AG20443 (cell line): ENCODE measurements at places on chromosomes 3 and 15.

GRCh38 chr3:184259878-184260723, 1.3 kb downstream of the CAMK2N2 start:
- peak; percentile 89 for DNase-seq

DNA sequence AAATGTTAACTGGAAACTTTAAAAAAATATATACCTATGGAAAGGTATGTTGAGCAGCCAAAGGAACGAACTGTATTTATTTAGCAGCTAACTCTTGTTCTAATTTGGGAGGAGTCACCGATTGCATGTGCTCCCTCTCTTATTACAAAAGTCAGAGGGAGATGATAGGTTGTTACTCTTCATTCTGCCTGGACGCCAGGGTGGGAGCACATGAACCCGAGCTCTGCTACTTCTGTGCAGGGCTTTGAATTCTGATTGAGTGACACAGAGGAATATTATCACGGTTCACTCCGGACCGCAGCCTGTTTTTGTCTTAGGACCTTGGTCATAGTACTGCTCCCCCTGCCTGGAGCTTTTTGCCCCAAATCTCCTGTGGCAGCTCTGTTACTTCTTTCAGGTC, 36.9 kb upstream of the LRIG1 start:
- no peak for DNase-seq

GRCh38 chr3:17195192-17195611, 310.4 kb downstream of the PLCL2 start:
- peak; percentile 67 for DNase-seq

DNA sequence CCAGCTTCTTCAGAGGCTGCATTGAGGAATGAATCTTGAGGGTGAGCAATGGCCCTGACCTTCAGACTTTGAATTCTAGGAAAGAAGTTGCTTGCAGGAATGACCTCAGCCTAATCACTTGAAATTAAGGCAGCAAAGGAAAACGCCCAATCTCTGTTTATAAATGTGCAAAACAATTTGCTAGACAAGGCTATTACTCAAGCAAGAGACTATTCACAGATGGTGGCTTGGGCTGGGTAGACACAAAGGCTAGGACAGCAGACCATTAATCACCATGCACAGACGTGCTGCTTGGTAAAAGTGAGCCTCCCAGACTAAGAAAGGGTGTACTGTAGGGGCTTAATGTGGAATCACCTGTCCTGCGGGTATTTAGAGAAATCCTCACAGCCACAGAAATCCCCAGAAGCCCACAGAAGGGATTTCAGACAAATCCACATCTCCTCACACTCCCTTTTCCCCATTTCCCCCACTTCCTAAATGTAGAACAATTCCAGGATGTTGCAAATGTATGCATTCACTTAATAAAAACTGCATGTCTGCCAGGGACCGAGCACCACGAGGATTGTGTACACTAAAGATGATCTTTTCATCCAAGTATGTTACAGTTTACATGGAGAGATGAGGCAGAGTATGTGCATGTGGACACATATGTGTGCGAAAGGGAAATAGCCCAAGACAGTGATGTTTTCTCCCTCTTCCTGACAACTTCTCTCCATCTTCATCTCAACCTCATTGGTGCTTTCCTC, 259.5 kb downstream of the THSD4 start:
- DNase-seq = peak; percentile 73

GRCh38 chr3:186931532-186932280, 1.4 kb downstream of the ST6GAL1 start:
- DNase-seq = no peak

- no peak for DNase-seq
These were observed 23.2 kb upstream of the GNB4 start for GRCh38 chr3:179474480-179474879.

- no peak for DNase-seq
These were observed 26.7 kb downstream of the CTDSPL start for GRCh38 chr3:37888421-37888820.

GRCh38 chr15:42732095-42732827, 4.7 kb downstream of the CDAN1 start:
- no peak for DNase-seq

DNA sequence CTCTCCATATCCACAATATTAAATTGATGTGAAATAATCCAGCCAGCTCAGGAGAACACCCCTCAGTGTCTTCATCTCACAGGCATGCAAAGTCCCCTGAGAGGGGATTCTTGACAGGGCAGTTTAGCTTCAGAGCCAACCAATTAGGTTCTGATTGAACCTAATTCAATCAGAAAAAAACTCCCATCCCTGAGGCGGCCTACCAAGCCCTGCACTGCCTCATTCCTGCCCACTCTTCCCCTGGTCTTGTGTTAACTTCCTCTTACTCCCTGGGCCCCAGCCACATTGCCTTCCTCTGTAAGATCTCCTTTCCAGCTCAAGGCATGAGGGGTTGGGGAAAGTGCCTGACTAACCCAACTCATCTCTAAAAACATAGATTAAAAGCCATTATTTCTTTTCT, 46.1 kb downstream of the FRMD4B start:
- DNase-seq = no peak

GRCh38 chr3:197533927-197534725, 21.6 kb downstream of the BDH1 start:
- DNase-seq = no peak

DNA sequence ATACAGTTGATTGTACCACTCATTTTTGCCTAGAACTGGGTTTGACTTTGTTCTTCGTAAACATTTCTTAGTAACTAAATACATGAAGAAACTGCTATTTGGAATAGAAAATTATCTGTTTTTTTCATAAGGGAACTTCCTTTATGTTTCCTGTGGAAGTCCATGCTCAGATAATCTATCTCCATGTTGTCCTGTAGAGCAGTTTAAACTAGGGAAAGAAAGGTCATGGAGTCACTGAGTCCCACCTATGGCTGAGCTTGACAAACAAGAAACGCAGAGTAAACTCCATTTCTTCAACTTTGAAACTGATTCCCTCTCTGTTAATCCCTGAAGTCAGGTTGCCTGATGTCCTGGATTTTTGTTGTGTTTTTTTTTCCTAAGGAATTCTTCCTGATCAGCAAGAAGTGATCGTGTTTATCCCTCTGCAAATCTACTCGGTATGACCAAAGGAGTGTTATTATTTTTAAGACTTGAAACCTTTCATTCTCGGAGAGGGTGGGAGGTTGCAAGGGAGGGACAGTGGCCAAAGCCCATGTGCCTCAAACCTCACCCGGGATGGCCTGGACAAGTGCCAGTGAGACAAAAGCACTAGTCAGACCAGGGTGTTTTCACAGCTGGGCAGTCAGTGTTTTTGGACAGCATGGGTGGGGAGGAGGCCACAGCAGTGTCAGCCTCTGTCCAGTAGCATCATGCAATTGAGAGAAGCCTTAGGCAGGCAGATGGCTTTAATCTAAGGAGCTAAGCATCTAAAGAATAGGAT, 129.8 kb upstream of the PHLDB2 start:
- DNase-seq = peak; percentile 85

DNA sequence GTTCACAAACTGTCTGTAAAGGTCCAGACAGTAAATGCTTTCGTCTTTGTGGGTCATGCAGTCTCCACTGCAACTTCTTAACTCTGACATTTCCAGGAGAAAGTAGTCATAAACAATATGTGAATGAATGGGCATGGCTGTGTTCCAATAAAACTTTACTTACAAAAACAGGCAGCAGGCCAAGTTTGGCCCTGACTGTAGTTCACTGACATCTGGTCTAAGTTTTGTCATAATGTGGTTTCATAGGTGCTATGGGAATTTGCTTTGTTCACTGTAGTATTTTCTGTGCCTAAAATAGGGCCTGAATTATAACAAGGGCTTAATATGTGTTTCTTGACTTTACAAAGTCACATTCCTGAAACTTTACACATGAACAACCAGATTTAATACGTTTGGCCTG, 186.0 kb upstream of the KBTBD8 start:
- no peak for DNase-seq

GRCh38 chr15:51793521-51794305, 35.7 kb upstream of the TMOD3 start:
- DNase-seq = no peak

DNA sequence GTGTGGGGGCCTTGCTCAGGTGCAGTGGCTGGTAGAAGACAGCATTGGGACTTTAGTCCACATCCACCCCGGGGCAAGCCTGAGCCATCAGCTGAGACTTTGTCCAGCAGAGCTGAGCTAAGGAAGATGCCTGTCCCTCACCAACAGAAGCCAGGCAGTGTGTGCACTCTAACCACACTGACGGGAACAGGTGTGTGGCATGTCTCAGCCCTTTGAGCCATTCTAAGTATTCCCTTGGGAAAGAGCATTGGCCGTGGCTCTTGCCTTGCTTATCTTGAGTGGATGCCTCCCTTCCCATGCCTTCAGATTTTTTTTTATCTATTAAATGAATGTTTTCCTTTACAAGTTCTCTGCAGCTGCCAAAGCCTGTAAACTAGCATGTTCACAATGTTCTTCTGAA, 3.5 kb downstream of the GABRA5 start:
- DNase-seq = no peak

GRCh38 chr15:69398491-69398891, 15.7 kb upstream of the KIF23 start:
- DNase-seq = peak; percentile 68

DNA sequence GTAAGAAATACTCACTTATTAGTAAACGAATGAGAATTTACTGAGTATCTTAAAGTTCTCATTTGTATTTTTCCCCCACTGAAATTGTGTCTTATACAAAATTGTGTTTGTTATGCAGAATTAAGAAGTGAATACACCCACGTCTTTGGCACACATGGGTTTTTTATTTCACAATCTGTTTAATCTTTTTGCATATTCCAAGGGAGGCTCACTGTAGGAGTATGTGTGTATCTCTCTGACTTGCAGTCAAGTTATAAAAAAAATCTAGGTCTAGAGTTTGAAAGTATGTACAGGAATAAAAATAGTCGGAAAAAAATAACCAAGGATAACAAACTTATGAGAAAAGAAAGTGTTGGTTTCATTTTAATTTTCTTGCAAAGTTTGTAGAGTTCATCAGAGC, 255.2 kb downstream of the PDCD6IP start:
- no peak for DNase-seq

DNA sequence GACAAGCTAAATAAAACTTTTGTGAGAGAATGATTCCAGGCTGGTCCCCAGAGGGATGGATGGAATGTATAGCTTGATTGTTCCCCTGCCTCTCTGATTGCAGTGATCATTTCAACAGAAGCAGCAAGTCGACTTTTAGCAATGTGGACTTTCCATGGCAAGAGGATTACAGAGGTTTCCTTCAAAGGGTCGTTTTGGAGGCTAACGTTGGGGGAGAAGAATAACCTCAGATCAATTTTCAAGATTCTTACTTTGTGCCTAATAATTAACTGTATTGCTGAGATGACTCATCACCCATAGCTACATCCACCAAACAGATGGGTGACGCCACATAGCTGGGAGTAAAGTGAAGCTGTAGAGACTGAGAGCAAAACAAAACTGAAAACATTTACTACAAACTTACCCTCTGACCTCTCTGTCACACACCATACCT, 79.9 kb downstream of the GTPBP8 start:
- DNase-seq = peak; percentile 27

GRCh38 chr3:133999891-134000685, 29.6 kb downstream of the SLCO2A1 start:
- DNase-seq = no peak

- DNase-seq = no peak
These were observed 386.3 kb downstream of the EPHB1 start for GRCh38 chr3:135181408-135181807.

GRCh38 chr15:63719281-63719680, 114.5 kb downstream of the HERC1 start:
- no peak for DNase-seq

DNA sequence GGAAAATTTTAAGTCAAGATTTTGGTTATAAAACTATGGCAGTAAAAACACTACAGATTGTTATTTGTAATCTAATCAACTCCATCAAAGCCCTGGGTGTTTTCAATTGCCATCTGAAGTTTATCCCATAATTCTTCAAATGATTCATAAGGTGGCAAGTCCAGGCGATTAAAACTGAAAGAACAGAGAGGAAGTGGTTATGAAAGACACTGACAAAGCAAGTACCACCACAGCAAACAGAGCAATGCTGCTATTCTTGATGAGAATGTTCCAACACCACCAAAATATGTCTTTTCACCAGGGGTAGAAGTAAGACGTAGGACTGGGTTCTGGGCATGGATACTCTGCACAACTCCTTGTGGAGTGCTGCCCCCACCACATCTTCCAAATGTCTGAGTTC, 86.9 kb upstream of the PRTG start:
- no peak for DNase-seq

- no peak for DNase-seq
These were observed 210.7 kb upstream of the TRIM42 start for GRCh38 chr3:140467104-140467577.

DNA sequence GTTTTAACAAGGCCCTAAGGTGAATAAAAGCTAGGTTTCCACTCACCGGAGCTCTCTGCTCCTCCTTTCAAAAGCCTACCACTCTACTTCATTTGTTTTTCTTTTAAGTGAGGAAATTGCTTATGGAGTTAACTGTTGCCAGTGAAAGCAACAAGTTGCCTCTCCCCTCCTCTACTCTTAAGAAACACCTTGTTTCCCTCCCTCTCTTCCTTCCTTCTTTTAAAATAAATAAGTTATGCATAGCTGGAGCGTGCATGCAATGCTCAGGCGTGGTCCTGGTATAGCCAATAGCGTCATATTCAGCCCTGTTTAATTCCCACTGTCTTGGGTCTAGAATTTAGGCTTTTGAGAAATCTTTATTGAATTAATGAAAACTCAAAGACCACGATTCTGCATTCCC, 101.1 kb upstream of the IGF1R start:
- DNase-seq = no peak

DNA sequence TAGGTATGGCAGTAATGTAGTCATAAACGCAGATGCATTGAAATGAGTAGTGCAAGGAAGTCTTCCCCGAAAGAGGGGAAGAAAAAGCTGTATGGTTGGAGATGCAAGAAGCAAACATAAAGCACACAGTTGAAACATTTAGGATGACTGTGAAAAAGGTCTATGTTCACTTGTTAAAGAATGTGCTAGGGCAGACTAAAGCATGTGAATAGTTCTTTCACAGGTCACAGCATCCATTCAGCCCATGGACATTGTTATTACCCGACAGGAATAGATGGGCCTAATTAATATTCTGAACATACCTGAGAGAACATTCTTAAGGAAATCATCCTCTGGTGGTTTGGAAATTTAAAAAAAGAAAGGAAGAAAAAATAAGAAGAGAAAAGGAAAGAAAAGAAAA, 595.2 kb downstream of the ZIC1 start:
- no peak for DNase-seq
